Type B pancreatic cell (in vitro differentiated cells): ENCODE measurements at places on chromosomes 6 and 20.

DNA sequence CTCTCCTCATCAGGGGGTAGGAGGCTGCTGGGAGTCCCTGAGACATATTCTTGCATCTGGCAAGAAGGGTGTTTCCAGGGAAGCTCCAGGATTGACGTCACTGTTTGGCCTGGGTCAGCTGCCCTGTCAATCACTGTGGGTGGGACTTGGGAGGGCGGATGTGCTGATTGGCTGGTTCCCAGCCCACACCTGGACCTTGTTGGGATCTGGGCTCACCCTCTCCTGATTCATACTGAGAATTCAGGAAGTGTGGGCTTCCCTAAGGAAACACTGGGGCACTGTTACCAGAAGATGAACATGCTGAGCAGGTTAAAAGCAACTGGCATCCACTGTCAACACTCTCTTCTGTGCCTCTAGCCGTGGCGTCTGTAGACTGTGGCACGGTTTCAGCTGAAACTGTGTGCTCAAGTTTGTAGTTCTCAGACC, 36.5 kb downstream of the CDH26 start:
- DNase-seq: no peak

GRCh38 chr6:43781941-43782704, 12.1 kb downstream of the VEGFA start:
- DNase-seq: no peak

- DNase-seq: no peak
Observed at GRCh38 chr6:16740097-16740496, 21.2 kb downstream of the ATXN1 start.

DNA sequence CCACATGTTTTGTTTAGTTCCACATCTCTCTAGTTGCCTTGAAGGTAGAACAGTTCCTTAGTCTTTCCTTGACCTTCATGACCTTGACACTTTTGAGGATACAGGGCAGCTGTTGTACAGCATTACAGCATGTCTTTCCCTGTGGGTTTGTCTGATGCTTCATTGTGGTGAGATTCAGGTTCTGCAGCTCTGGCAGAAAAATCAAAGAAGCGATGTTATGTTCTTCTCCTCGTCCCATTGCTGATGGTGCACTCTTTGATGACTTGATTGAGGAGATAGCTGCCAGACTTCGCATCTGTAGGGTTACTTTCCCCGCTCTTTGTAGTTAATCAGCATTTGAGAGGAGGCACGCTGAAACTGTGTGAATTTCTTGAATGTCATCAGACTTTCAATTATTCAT, 12.0 kb downstream of the CEBPB start:
- no peak for DNase-seq

- DNase-seq: no peak
Observed at GRCh38 chr20:46378412-46379009, 27.9 kb downstream of the ELMO2 start.

DNA sequence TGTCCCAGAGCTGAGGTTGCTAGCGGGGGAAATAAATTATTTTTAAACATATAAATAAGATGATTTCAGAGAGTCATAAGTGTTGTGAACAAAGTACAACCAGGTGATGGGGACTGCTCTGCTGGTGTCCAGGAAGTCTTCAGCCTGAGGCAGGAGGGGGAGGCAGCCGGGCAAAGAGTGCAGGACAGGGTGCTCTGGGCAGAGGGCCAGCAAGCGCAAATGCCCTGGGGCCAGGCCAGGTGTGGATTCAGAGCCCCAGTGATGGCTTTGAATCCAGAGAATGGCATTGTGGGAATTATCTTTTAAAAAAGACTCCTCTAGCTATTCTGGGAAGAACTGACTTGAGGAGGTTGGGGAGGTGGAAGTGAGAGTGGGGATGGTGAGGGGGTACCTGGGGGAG, 1.6 kb downstream of the CLPSL1 start:
- no peak for DNase-seq

DNA sequence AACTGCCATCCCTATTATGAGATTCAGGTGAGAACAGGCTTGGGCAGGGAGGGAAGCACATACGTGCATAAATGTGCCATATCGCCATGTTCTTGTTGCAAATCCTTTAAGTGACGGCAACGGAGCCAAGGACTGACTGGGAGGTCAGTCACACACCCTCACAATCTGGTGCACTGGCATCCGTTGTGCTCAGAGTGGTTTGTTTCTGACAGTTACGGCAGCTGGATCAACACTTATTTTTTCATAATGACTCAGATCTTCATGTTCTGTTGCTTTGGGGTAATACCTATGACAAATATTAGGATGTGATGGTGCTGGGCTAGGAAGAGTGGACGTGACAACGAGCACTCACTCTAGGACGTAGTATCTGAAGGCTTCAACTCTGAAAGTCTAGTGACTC, 56.2 kb upstream of the PREP start:
- DNase-seq: no peak

DNA sequence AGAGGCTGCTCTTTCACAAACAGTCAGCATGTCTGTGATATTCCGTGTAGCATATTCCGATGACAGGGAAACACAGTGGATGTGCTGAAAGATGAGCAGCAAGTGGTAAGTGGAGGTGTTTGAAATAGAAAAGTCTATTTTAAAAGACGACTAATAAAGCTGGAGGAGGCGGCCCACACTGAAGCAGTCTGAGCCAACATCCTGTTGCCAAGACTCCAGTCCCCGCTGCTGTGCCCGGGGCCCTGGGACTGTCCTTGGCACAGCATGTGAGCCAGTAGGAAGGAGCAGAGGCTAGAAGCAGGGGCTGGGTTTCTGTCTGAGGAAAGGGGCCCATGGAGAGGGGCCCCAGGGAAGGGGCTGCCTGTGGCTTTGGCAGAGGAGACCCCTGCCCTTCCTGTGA, 351.5 kb upstream of the CHD6 start:
- no peak for DNase-seq

GRCh38 chr6:111556004-111556403, 49.7 kb downstream of the TRAF3IP2 start:
- DNase-seq: no peak

- no peak for DNase-seq
Observed at GRCh38 chr6:159808647-159809046, 8.6 kb downstream of the PNLDC1 start.

DNA sequence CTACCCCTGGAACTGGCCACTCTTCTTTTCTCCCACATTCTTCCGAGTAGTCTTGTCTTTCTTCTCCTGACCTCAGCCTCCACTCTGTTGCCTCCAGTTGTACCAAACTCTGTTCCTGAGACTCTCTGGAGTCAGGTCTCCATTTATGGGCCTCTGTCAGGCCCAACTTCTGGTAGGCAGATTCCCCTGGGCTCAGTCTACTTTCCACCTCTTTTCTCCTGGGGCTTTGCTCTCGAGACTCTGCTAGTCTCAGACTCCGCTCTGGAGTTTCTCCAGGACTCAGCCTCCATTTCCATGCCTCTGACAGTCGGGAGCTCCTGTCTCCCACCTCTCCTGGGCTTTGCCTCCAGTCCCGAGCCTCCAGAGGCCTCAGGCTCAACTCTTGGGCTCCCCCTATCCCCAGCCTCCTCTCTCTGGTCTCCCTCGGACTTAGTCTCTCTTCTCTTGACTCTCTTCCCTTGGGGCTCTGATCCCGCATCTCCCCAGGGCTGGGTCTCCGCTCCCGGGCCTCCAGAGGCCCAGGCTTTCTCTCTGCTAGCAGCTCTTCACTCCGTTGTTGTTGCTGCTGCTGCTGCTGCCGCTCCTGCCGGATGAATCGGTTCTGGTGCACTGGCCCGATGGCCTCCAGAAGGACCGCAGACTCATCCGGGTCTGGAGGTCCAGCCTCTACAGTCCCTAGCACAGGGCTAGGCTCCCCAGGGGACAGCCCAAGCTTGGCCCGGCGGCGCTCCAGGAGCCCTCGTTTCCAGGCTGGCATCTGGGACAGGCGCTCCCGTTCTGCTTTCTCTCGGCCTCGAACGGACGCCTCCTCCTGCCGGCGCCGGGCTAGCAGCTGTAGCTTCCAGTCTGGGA, 1.1 kb downstream of the PPP1R18 start:
- DNase-seq: no peak

GRCh38 chr20:38152621-38153221, 12.3 kb downstream of the TGM2 start:
- DNase-seq: no peak

DNA sequence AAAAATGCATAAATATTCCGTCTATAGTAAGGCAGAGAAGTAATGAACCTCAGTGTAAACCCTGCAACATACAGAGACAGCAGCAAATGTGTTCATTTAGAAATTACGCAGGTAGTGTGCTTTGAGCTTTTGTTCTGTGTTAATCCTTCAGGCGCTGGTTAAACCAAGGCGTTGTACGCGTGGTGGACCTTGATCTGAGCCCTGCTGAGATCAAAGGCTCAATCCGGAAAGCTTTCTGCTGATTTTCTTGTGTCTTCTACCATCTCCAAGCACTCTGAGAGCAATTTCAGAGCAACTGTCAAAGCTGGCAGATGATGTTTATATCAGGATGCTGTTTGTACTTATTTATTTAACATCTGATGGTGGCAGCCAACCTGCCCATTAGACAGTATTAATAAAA, 382.8 kb downstream of the CDH26 start:
- DNase-seq: no peak

GRCh38 chr20:36454698-36455427, 86.5 kb upstream of the MYL9 start:
- DNase-seq: no peak

GRCh38 chr6:24919056-24919892, 16.5 kb downstream of the RIPOR2 start:
- no peak for DNase-seq

GRCh38 chr20:44151621-44152416, 35.2 kb downstream of the JPH2 start:
- DNase-seq: no peak

- DNase-seq: no peak
Observed at GRCh38 chr20:52422574-52423336, 231.2 kb upstream of the ZFP64 start.

- no peak for DNase-seq
Observed at GRCh38 chr6:41645007-41645618, 6.8 kb downstream of the MDFI start.

DNA sequence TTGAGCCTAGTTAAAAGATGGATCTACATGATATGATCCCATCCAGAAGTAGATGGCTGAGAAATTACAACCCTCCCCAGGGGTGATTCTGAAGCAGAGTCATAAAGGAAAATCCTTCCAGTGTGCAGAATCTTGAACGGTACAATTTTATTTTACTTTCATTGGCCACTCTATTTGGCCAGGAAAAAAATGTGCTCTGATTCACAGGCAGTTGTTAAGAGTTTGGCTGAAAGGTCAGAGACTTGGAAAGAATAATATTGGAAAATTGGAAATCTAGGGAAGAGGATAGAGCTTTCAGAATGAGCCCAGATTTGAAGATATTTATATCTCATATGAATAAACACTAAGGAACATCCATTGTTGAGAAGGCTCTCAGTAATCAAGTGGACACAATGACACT, 1299.3 kb upstream of the GJE1 start:
- DNase-seq: no peak

DNA sequence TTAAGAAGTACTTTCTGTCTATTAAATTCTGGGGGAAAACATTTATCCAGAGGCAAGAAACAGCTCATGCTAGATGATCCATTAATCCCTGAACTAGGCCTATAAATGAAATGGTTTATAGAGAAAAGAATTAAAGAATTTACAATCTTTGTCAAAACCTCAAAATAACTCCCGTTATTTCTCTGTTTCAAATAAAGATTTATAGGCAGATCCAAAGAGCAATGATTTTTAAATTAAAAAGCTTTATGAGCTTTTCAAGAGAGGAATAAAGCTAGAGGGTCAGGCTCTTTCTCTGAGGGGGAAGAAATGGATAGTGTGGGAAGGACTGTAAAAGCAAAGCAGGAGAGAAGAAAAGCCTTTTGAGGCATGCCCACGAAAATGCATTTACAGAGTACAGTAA, 82.5 kb upstream of the OGFRL1 start:
- no peak for DNase-seq

DNA sequence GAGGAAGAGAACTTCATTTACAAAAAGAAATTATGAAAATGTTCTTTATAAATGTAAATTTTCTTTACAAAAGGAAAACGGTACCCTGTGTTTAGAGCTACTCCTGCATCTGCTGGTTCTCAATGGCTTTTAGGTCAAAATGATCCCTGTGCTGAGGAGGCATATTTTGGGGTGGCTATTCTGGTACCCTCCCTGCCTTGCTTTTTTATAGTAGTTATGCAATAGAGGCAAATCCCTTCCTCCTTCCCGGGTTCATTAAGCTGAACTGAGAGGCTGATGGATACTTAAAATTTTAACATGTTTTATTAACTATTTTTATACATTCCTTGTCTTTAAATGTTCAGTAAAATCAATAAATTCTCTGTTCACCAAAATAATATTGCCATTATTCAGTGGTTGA, 38.9 kb downstream of the KLHL32 start:
- no peak for DNase-seq

GRCh38 chr6:53066077-53066417, 843 bp downstream of the FBXO9 start:
- DNase-seq: no peak

DNA sequence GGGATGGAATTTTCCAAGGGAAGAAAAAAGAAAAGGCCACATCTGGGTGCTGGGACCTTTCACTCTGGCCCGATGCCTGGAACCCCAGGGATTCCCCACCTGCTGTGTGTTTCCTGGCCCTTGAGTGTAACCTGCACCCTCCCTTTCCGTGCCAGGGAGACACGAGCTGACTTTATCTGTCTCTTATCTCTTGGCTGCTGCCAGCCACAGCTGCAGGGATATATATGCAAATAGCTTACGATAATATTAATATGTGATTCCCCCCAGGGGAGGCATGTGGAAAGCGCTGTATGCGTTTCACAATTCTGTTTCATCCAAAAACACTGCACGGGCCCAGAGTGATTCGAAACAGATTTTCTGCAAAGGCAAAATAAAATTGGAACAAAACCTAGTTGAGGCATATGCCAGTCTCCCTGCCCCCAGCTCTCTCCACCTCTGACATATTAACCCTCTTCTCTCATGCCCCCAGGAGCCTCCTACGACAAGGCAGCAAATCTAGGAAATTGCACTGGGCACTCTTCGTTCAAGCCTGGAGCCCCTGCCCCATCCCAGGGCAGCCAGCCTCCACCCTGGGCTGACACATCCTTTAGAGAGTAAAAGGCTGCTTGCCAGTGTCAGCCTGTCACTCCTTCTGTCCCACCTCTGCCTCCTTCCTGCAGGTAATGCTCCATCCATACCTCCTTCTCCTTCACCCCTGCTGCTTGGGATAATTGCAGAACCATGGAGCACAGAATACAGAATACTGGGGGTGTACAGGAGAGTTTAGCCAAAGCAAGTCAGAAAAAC, 1.3 kb downstream of the RIPOR3 start:
- DNase-seq: no peak

DNA sequence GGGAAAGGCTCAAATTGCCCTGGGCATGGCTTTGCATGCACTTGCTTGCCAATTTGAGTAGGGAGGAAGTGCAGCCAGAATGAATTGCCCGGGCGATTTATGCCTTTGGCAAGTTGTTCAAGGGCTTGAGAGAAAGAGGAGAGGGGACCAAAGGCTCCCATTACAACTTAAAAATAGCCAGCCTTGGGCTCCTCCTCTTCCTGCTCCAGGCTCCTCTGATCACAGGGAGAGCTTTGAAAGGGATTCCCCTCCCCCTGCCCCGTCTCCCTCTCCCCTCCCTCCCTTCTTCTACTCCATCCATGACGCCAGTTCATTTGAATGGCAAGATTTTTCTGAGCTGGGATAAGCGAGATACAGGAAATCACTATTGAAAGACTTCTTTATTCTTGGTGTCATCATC, 304.9 kb upstream of the JAG1 start:
- no peak for DNase-seq
